Dermis microvascular lymphatic vessel endothelial cell (primary cell): ENCODE measurements at places on chromosomes 1 and 21. TPM values are rescaled to one million over a fixed set of nuclear protein-coding genes. Genes with fewer than 3 reads are reported as not detected.
A peak's percentile ranks its signal among the peaks of the same experiment; 100 is the strongest.

DNA sequence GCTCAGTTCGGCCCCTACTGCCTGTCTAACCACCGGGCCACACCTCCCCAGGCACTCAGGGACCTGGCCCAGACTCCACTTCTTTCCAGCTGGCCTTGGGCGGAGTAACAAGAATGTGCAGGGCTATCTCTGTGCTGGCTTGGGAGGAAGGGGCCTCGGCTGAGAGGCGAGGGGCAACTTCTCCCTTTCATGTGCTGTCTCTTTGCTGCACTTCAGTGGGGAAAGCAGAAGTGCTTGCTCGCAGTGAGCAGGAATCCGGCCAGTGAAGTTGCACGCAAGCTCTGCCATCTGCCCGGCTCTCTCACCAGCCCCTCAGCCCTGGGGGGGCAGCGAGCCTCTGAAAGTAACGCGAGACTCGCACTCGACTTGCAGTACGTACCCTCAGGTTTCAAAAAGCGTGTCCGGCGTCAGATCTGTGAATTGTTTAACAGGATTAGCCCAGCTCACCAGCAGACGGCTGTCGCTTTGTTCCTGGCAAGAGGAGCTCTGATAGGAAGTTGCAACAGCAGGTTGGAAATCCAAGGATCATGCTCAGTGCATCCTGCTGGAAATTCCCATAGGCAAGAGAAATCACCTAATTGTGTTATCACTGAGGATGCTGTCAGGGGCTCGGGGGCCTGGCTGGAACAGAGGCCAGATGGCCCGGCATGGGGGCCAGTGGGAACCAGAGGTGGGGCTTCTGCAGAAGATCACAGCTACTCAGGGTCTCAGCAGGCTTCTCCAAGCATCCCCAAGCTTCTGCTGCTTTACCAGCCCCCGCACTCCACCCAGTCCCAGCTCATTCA, 221.1 kb downstream of the NPHP4 start:
- DNase-seq, result peak; percentile 29

Gene SPRR2A
- not detected in 2 replicates for total RNA-seq

DNA sequence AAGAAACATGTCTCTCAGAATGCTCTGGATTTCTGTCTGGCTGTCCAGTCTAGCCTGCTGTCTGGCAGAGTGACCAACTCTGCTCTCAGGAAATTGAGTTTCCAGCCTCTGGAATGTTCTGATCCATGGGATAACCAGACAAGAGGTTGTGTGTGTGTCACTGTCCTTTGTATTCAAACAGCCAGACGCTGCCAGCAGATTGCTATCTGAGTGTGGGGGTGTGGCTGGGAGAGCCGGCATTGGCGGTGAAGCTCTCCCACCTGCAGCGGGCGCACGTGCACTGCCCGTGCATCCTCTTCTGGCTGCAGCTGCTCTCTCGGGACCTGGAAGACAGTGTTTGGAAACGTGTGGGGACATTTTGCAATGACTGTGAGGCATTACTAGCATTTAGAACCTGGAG, 26.1 kb downstream of the PKP1 start:
- peak; percentile 95 for DNase-seq

Gene KANK4
- not detected in 2 replicates for total RNA-seq

GRCh38 chr1:31799895-31800673, 15.7 kb downstream of the SPOCD1 start:
- DNase-seq, result no peak

DNA sequence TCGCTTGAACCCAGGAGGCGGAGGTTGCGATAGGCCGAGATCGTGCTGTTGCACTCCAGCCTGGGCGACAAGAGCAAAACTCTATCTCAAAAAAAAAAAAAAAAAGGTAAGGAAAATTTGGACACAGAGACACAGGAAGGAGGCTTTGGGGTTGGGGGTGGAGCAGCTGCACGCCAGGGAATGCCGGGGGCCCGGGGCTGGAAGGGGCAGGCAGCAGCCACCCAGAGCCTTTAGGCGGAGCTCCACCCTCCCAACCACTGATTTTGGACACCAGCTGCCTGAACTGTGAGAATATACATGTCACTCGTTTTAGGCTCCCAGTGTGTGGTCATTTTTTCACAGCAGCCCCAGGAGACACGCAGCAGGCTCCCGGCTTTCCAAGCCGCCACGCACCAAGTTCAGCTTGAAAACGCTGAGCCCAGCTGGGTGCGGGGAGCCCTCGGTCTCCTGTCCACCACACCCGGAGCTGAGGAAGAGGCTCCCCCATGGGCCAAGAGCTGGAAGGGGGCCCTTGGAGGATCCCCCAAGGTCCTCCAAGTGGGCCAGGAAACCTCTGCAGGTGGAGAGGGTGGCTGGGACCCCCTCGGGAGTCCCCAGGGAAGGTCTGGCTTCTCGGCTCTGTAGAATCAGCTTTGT, 5.9 kb upstream of the FAAP20 start:
- no peak for DNase-seq

Gene SMCP
- total RNA-seq, result not detected in 2 replicates

Gene SYPL2
- total RNA-seq, result under 0.01 TPM in 1 of 2 replicates, not detected in the other

GRCh38 chr1:98653123-98653522, 8.4 kb upstream of the SNX7 start:
- DNase-seq, result no peak

GRCh38 chr1:6864166-6864565, 78.9 kb downstream of the CAMTA1 start:
- DNase-seq, result no peak

- no peak for DNase-seq
Observed at GRCh38 chr1:32285658-32286057, 6.2 kb upstream of the HDAC1 start.

- DNase-seq, result no peak
Observed at GRCh38 chr1:72891976-72892375, 609.6 kb upstream of the NEGR1 start.

Gene MYBPH
- not detected in 2 replicates for total RNA-seq

GRCh38 chr21:33212159-33212851, 17.4 kb upstream of the IFNAR2 start:
- peak; percentile 19 for DNase-seq

- no peak for DNase-seq
Observed at GRCh38 chr1:177103005-177103852, 61.3 kb downstream of the ASTN1 start.

Gene GDAP2
- 10.4 and 15.0 TPM in 2 replicates for total RNA-seq

GRCh38 chr1:184455786-184456185, 69.0 kb downstream of the C1orf21 start:
- no peak for DNase-seq

- DNase-seq, result no peak
Observed at GRCh38 chr1:235925016-235925415, 58.3 kb upstream of the LYST start.

DNA sequence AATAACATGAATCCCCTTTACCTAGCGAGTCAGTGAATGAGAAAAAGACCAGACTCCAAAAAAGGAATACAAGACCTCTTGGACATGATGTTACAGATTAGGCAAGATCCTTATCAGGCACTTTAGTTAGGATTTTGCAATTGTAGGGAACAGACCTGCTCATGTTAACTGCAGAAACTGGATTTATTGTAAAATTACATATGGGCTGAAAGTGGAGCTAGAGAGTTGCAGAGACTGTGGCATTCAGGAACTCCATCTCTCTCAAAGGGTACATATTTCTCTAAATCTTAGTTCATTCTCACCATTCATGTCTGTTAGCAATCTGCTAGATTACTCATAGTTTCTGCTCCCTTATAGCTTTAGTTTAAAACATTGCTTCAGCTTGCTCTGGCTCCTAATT, 142.2 kb downstream of the PAPPA2 start:
- no peak for DNase-seq

GRCh38 chr1:194339471-194339870, 1153.1 kb upstream of the B3GALT2 start:
- DNase-seq, result no peak

DNA sequence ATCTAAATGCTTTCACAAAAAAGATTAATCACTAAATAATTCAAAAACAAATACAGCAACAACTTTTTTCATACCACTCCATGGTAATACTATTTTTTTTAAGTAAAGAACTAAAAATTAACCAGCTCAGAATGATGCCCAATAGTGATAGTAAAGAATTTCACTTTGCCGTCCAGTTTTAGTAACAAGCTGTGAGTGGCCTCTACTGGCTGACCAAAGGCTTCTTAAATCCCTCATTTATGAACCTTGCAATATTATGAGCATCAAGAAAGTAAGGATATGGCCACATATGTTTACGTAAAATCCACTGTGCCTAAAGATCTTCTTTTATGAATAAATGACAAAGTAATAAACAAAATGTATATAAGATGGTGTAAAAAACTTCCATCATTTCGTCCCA, 108.6 kb downstream of the GPATCH2 start:
- DNase-seq, result no peak

DNA sequence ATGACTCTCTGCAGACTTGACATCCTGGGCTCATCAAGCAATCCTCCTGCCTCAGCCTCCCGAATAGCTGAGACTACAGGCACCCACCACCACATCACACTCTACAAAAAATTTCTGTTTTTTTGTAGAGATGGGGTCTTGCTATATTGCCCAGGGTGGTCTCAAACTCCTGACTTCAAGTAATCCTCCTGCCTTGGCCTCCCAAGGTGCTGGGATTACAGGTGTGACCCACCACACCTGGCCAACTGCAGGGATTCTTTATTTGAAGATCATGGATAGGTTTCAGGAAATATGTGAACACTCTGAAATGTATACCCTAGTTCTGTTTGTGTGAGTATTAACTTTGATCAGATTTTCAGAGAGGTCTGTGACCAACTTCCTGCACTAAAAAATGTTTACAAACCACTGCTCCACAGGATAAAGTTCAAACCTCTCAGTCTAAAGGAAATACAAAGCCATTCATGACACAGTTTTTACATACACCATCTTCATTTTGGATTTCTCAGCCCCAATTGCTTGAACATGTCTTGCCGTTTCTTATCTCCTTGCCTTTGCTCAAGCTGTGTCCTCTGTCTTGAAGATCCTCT, 252.3 kb upstream of the FGGY start:
- DNase-seq, result no peak

Gene OR2L3
- not detected in 2 replicates for total RNA-seq
